Esophagus mucosa (tissue), 1 donor: ENCODE measurements at places on chromosomes 3 and 15. TPM values are rescaled to one million over a fixed set of nuclear protein-coding genes. Genes with fewer than 3 reads are reported as not detected.

The LRRC2 gene
- 0.28 TPM for total RNA-seq

The PIGBOS1 gene
- 4.5 TPM for total RNA-seq

The RLBP1 gene
- total RNA-seq = not detected

The HRG gene
- total RNA-seq = 0.12 TPM

The SLC22A13 gene
- total RNA-seq = 0.64 TPM

The FRMD5 gene
- total RNA-seq = 0.20 TPM

The HCLS1 gene
- 5.1 TPM for total RNA-seq

The TMED3 gene
- 103 TPM for total RNA-seq

The LCTL gene
- total RNA-seq = not detected

GRCh38 chr3:127702151-127702578, 29.4 kb downstream of the ABTB1 start:
- ATAC-seq = no peak

- ATAC-seq = no peak
Measured at GRCh38 chr3:129867506-129868124, 25.9 kb downstream of the TMCC1 start.

GRCh38 chr15:82812994-82813393, 3.6 kb downstream of the WHAMM start:
- no peak for ATAC-seq

DNA sequence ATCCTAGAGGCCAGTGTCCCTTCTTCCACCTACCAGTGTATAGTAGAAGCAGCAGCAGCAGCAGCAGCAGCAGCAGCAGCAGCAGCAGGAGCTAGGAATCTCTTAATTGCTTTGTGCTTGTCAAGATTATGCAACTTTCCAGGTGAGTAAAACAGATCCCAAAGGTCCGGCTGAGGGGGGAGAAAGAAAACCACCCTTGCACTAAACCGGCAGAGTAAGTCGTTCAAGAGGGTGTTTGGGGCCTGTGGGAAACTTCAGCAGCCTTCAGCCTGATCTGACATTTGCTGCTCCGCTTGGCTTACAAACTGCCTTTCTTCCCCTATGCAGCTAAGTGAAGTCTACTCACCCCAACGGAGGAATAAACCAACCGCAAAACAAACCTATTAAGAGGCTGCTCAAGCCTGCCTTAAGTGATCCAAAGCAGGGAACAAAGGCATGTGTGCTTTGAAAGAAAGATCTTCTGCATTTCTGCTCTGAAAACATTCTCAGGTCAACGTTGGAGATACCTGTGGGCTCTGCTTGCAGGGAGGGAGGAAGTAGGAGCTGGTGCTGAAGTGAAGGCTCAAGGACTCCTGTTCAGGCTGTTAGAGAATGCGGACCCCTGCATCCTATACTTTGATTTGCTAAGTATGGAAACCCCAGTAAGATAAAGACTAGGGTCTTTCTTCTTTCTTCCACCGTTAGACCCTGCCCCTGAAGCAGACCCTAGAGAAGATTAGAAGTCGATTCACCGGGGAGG, 35.7 kb upstream of the DLG1 start:
- ATAC-seq = no peak

DNA sequence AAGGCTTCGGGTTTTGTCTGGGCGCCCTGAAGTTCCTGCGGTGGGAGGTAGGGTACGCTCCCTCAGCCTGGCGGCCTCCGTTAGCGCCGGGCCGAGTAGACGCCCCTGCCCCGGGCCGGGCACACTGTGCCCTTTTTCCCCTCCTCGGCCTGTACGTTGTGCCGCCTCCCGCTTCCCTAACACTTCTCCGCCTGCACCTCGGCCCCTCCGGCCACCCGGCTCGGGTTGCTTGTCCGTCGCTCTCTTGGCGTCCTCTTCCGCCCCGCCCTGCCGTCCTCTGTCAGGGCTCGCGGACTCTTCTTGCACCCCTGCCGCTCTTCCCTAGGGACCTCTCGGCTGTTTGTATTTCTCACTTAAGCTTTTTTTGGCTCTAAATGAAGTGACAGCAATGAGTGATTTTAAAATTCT, 384 bp downstream of the KNL1 start:
- peak; percentile 59 for ATAC-seq

- no peak for ATAC-seq
Measured at GRCh38 chr3:127476936-127477335, 113.6 kb downstream of the TPRA1 start.

DNA sequence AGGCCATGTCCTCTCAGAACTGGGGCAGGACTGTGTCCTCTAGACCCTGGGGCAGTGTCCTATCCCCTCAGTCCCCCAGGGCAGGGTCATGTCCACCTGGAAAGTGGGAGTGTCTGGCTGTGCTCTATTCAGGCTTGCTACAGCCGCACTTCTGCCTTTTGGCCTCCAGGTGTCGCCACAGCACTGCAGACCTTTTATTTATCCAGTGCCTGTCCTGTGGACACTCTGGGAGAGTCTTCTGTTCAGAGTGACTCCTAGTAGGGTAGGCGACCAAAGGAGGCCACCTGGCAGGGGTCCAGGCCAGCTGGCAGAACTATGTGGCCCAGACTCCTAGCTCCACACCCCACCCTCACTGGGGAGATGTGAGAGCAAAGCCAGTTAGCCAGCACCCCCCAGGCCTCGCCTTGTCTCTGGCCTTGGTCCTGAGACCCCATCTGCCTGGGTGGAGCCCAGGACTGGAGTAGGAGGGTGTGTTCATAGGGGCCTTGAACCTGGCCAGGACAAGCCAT, 3.9 kb downstream of the TMIE start:
- peak; percentile 76 for ATAC-seq

- no peak for ATAC-seq
Measured at GRCh38 chr3:123781571-123782275, 102.4 kb downstream of the MYLK start.

DNA sequence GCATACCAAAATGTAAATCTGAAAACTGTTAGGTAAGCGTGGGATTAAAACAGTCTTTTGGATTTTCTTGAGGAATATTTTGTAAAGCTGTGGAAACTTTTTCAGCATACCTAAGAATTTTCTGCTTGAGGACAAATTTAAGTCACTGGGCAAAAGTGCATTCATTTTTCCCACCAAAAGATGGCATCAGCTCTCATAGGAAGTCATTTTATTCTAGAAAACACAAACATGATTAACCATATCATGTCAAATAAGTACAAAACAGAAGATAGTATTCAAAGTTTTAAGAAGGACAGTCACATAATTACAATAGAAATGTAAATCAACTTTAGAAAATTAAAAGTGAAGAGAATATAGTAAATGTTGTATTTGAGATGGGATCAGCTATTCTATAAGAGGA, 63.5 kb downstream of the SLC49A4 start:
- ATAC-seq = no peak

- ATAC-seq = no peak
Measured at GRCh38 chr3:189624130-189624529, 7.1 kb upstream of the TP63 start.

GRCh38 chr15:69924531-69924930, 173.2 kb downstream of the TLE3 start:
- ATAC-seq = no peak

DNA sequence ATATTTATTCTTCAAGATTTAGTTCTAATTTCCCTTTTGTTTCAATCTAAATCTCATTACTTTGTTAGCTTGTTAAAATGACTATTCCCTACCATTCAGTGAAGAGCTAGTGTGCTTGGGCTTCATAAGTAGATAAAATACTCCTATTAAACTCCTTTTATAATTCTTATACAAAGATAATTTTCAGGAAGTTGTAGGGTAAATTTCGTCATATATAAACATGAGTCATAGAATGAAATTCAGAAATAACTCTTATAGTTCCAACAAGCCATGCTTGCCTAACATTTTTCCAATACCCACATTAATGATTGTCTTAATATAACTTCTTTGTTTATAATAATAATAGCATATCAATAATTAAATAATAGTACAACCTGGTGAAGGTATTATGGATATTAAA, 407.3 kb downstream of the NAALADL2 start:
- no peak for ATAC-seq

DNA sequence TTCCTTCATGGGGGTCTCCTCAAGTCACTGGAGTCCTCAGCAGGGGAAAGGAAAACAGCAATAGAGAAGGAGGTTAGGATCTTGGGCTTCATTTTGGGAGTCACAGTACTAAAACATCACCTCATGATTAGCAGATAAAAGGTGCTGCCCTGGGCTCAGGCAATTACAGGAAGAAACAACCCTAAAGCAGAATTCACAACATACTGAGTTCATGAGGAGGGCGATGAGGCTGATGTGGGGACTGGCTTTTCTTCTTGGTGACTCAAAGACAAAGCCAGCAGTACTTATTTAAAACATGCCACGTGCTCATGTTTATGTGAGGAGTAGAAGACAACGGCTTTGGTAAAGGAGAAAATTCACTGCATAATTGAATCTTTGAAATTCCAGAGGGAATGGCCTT, 822.3 kb upstream of the CFAP20DC start:
- peak; percentile 35 for ATAC-seq

- ATAC-seq = no peak
Measured at GRCh38 chr3:71492566-71492965, 91.0 kb downstream of the FOXP1 start.

DNA sequence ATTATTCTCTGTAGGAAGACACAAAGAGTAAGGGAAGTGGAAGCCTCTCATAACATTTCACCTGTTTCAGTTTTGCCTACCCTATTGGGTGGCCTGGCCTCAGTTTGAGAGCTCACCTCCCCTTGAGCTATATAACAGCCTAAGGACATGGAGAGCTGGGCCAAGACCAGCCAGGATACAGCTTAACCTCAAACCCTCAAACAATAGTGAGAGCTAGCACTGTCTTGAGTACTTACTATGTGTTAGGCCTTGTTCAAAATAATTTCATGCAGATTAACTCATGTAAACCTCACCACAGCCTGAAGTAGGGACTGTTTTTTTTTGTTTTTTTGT, 15.0 kb upstream of the TBL1XR1 start:
- peak; percentile 20 for ATAC-seq

DNA sequence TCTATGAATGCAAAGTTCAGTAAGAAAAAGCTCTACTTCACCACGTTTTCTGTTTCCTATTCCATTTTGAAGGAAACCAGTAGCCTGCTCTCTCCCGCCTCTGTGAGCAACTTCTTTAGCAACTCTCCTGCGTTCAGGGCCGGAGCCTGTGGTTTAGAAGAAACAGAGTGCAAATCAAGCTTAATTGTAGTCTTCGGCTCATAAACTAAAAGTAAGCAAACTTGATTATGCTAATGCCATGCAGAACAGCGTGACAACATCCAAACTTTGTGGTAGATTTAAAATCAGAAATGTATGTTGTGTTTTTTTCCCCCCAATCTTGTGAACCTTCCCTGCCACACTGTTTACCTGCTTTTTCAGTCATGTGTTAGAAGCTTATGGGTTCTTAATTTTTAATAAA, 87.4 kb downstream of the SEMA6D start:
- ATAC-seq = no peak

DNA sequence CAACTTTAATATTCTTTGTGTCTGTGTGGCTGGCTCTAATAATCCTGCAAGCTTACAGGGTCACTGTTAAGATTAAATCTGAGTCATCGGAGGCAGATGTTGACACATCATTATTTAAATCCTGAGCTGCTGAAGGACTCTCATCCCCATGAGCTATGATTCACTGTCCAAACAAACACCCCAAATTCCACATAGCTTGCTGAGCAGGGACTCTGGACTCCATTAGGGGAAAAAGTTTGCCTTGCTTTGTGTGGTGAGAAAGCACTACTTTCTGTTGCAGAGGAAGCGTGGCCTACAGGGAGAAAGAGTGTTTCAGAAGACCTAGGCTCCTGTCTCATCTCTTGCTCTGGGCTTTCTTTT, 213.7 kb downstream of the PDCD6IP start:
- peak; percentile 98 for ATAC-seq

- ATAC-seq = no peak
Measured at GRCh38 chr3:52845157-52845556, 10.3 kb upstream of the MUSTN1 start.

- ATAC-seq = peak; percentile 98
Measured at GRCh38 chr15:58933281-58934113, at the start of gene SLTM. TSS of gene SLTM (minus strand) at chr15:58933679. CDS start at chr15:58933565, 114 bp downstream.

DNA sequence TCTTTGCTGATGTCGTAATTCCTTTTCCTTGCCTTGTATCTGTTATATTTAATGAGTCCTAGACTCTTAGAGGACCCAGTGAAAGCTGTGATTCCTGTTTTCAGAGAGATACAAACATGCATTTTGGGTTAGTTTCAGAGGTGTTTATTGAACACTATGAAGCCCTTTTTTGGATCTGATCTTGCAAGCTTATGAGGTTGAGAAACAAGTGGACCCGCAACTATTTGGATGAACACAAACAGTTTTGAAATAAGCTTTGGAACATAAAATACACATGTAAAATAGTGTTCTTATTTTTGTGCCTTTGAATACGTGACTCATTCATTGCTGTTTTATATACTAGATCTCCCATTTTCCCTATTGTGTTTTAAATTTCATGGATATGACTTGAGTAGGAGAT, 33.5 kb downstream of the SNRK start:
- ATAC-seq = no peak

DNA sequence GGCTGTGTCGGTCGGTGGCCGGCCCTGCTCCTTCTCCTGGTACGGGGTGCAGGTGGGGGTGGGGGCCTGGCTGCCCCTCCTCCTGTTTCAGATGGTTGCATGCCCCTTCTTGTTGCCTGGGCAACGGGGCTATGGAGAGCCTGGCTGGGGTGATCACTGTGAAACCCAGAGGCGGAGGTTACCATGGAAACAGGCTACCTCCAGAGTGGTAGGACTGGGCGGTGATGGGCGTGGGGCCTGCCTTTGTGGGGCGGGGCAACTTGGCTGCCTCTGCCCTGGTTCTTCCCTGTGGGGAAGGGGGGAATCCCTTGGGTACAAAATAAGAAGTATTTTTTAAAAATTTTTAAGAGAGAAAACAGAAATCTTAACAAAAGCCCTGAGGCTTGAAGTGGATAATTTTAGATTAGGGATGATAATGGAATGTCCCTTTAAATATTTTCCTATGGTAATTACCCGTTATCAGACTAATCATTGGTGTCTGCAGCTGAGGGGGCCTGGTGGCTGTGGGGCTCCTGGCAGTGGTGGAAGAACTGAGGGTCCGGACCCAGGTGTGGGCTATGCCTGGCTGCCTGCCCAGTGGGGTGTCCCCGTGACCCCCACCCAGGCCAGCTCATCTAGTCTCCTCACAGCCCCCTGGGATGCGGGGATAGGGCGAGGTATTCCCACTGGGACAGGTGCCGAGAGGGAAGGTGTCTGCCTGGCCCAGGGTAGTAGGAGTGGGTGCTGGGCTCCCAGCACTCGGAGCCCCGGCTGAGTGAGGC, 32.5 kb downstream of the PLXNA1 start:
- no peak for ATAC-seq

DNA sequence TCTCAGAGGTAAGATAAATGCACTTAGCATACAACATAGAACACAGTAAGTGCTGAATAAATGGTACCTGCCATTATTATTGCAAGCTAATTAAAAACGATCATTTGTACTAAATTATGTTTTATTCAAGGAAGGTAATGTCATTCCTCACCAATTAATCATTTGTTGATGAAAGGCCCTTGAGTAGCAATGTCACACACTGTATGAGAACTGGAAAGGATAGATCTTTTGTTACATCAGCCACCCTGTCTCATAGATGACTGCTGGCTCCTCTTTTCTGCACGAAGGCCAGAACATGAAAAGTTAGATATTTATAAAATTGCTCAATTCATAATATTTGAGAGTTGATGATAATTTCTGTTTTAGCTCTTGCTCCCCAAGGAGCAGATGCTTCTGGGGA, 415.4 kb downstream of the RBMS3 start:
- ATAC-seq = no peak
